ENCODE measurements at places on chromosomes 13 and 19.
A peak's percentile ranks its signal among the peaks of the same experiment; 100 is the strongest.

GRCh38 chr19:3285647-3286176 lies 61.3 kb downstream of the CELF5 start:
- peak; percentile 56 for DNase-seq

- no peak for DNase-seq
Observed at GRCh38 chr19:7676376-7676775, 514 bp upstream of the MCEMP1 start.

DNA sequence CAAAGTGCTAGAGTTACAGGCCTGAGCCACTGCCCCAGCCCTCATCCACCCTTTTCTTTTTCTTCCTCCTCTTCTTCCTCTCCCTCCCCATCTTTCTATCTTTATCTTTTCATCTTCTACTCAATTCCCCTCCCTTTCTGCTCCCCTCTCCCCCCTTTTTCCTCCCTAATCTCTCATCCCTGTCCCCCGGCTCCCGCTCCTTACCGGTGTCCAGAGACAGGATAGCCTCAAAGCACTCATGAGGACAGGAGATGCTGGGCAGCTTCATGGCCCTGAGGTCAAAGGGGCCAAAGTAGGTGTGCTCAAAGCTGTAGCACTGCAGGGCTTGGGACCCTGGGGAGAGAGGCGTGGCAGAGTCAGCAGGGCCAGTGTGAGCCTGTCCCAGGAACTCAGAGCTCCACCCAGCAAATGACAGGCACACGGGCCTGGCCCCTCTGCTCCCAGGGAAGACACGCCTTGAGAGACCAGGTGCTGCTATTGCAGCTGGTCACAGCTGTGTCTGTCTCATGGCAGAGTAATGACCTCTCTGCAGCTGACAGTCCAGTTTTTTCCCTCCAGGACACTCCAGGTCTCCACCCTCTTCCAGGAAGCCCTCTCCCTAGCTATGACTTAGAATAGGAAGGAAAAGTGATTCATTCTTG lies 2.6 kb downstream of the LYPD5 start:
- no peak for DNase-seq

GRCh38 chr13:84896128-84896527 lies 903.1 kb downstream of the SLITRK6 start:
- no peak for DNase-seq

DNA sequence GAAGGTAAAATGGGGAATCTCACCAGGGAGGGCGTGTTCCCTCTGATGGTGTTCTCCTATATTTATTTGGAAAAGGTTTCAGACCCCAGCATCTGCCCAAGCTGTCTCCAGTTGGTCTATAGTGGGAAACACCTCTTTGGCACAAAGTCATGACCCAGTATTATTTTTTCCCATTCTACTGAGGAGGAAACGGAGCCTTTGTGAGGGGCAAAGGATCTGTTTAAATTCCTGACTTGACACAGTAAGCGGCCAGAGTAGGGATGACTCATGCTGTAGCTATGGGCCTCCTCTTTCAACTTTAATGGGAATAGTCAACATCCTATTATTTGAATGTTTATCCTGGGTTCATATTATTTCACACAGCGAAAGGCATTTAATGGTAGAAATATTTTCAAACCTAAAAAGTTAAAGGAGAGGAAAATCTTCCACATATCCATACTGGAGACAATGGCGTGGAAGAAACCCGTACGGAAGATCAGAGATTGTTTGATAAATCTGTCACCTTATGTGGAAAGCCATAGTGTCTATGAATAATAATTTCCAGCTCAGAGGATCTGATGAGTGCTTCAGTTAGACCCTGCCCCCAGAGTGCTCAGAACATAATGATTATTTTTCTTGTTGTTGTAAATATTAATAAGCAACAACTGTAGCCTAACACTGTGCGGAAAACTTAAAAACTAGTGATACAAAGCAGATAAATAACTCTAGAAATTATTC lies 126.0 kb downstream of the FOXO1 start:
- no peak for DNase-seq

Data from activated naive CD4-positive, alpha-beta T cell (primary cell).